ENCODE measurements at places on chromosomes 3 and 15.

- DNase-seq, result no peak
These were observed 1118.4 kb downstream of the TBL1XR1 start for GRCh38 chr3:176078906-176079305.

- DNase-seq, result peak; percentile 65
These were observed 29.9 kb downstream of the TMEM40 start for GRCh38 chr3:12729051-12729651.

DNA sequence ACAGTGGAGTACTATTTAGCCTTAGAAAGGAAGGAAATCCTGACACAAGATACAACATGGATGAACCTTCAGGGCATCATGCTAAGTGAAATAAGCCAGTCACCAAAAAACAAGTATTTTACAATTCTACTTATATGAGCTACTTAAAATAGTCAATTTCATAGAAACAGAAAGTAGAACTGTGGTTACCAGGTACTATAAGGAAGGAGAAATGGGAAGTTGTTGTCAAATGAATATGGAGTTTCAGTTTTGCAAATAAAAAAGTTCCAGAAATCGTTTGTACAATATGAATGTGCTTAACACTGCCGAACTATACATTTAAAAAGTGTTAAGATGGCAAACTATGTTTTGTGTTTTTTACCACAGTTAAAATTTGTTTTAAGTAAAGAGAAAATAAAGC is 26.8 kb downstream of the TRANK1 start:
- DNase-seq, result peak; percentile 51

DNA sequence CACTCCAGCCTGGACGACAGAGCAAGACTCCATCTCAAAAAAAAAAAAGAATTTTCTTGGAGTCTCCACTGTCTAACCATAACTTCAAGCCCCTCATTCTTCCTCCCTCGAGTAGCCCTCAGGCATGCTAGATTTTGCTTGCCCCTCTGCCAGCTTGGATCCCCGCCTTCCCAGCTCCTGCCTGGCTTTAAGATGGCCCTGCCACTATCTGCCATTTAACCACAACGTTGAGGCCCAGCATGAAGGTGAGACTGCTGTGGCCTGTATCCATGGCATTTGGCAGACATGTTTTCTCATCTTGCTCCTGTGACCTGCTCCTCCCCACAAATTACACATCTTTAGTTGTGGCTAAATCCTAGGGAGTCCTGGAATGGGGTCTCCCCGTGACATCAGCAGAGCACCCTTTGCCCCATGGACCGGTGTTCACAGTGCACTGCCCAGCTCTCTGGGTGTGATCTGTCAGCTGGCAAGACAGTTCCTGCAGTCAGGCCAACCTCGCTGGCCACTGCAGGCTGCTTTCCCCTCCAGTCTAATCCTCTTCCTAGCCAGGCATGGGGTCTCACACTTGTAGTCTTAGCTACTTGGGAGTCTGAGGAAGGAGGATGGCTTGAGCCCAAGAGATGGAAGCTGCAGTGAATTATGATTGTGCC is 10.4 kb downstream of the VPS18 start:
- DNase-seq, result no peak

DNA sequence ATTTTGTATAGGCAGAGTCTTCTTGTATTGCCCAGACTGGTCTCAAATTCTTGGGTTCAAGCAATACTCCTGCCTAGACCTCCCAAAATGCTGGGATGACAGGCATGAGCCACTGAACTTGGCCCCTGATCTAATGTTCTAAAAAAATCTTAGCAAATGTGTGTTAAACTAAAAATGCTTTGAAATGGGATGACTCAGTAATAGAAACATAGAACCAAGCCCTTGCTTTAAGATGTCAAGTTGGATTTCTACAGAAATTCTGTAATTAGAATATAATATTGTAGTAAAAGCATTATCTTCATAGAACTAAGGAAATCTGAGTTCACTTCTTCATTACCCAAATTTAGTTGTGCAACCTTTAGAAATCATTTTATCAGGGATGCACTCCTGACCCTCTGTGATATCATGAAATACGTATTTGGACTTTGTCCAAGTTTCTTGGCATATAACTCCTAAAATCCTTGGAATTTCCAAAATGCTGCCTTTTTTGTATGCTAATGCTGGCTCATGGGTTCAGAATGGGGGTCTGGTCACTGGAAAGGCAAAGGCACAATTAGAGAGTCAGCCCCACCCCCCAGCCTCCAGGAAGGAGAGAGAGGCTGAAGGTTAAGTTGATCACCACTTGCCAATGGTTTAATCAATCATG is 217.3 kb downstream of the TP63 start:
- DNase-seq, result no peak

GRCh38 chr3:111352585-111352984 is 189.4 kb upstream of the CD96 start:
- DNase-seq, result no peak

DNA sequence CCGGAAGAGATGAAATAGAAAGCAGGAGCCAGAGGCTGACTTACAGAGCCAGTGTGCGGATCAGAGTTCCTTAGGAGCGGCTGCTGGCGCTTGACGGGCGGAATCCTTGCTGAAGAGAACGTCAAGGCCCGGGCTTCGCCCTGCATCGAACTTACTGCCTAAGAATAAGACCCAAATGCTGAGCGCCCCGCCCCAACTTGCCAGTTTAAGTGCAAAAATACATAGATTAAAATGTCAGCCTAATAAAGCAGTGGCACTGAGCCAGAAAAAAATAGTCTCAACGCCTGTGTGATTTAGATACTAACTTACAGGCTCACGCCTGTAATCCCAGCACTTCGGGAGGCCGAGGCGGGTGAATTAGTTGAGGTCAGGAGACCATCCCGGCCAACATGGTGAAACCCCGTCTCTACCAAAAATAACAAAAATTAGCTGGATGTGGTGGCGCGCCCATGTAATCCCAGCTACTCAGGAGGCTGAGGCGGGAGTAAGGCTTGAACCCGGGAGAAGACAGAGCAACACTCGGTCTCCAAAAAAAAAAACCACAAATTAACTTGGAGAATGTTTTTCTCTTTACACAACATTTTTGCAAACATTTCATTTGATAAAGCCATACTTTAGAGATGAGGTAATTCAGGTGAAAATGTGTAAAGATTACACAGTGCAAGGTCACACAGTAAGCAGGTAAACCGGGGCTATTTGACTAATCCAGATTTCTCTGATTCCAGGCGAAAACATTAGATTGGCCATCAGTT is 1.2 kb upstream of the UBP1 start:
- DNase-seq, result no peak

GRCh38 chr3:13556917-13557316 is 8.0 kb downstream of the FBLN2 start:
- no peak for DNase-seq

GRCh38 chr3:73484656-73485248 is 140.0 kb downstream of the PDZRN3 start:
- no peak for DNase-seq

DNA sequence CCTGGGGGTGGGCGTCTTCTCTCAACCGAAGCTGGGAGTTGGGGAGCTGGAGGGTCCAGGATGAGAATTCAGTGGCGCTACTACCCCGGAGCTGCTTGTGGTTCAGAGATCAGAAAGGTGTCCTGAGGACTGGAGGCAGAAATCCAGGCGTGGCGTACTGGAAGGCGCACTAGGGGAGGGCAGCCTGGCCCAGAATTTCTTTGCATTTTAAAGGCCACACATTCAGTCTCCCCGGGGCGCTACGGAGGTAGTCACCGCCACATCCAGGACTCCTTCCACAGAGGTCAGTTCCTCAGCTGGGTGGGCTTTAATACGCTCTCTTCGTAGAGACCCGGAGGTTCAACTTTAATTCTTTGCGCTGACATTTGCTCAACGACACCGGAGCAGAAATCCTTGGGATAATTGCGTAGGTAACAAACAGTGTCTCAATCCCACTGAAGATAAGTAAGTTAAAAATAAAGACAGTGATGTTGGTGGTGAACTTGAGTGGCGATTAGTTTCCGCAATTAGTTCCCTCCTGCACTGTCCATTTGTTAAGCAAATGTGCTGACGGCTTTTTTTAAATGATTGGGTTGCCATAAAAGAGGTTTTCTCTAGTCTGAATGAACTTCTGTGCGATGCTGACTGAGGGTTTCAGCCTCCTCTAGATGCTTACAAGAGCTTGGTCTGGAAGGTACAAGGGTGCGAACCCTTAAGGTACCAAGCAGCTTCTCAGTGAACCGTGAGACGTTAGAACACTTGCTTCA is 535 bp downstream of the MCTP2 start:
- DNase-seq, result no peak

DNA sequence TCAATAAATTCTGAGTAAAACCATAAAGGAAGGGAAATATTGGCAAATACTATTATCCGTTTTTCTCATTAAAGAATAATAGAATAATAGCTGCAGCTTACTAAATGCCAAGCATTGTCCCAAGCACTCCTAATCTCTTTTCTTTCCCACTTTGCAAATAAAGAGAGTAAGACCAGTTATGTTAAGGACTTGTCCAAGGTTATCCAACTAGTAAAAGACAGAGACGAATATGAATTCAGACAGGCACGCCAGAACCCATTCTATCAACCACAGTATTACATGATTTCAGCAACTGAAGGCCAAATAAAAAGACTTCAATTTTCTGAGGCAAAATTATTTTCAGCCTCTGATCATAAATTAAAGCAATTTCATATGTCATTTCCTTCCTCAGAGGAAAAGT is 235.5 kb downstream of the STAG1 start:
- DNase-seq, result no peak

DNA sequence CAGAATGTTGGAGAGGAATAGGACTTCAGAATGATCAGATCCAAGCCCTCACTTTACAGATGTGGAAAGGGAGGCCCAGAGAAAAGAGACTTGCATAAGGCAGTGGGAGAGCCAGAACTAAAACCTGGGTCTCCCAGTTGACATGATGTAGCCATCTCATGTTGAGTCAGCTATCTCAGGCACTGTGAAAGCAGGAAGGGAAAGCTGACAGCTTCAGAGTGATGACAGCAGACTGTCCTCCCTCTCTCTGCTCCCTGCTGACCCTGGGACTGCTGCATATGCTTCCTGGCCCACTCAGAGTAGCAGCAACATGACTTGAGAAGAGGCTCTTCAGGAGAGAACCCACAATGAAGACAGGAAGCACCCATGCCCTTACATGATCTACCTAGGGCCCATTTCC is 14.7 kb downstream of the FHIT start:
- no peak for DNase-seq

DNA sequence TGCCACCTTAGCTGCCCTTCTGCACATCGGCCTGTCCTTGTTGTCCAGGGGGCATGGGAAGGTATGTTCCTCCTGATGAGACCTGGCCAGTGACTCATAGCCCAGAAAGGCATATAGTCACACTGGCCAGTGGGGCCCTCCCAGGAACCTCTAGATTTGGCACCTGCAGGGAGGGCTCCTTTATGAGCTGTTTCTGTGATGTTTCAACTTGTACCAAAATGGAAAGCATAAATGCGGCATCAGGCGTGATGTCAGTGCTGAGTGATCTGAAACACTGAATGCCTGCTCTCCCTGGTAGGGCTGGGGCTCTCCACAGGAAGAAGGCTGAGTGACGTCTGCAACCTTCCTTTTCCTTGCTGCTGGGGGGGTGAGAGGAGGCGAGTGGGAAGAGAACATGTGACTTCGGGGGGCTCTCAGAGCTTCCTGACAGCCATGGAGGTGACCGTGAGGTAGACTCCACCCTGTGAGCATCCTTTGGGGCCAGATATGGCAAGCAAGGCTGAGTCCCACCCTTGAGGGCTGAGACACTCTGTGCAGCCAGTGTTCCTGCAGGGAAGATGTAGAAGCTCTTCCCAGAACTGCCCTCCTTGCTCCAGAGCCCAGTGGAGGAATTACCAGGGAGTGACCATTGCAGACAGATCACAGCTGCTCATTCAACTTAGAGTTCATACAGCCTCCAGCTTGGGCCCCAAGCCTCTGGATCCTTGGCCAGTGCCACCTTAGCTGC is 37.1 kb upstream of the APEH start:
- DNase-seq, result no peak

GRCh38 chr15:69158201-69158842 is 2.1 kb upstream of the GLCE start:
- DNase-seq, result no peak

DNA sequence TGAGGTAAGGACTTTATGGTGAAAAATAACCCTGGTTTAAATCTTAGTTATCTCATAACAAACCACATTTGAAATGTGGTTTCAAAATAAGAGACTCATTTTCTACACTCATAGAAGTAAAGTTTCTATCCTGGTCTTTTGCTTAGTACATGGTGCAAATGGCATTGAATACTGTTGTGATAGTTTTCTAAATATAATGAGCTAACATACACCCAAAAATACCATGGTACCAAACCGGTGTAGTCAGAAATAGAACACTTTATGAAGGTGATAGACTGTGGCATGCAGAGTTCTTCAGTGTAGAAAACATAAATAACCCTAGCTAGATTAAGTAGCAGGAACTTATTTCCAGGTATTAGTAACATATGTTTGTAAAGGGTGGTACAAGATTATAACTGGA is 629.4 kb downstream of the PLOD2 start:
- no peak for DNase-seq

GRCh38 chr15:101380146-101380545 is 85.1 kb upstream of the SNRPA1 start:
- DNase-seq, result no peak

GRCh38 chr3:114093596-114093995 is 37.1 kb downstream of the QTRT2 start:
- no peak for DNase-seq

- DNase-seq, result no peak
These were observed 888 bp downstream of the TMEM115 start for GRCh38 chr3:50358355-50358910.

- no peak for DNase-seq
These were observed 156.1 kb downstream of the THRB start for GRCh38 chr3:24338409-24339130.

GRCh38 chr15:53978253-53978906 is at the start of gene UNC13C:
Gene UNC13C, plus strand, starts transcription at chr15:53978441. Its CDS starts 34,463 bp downstream, at chr15:54012904.
- no peak for DNase-seq

DNA sequence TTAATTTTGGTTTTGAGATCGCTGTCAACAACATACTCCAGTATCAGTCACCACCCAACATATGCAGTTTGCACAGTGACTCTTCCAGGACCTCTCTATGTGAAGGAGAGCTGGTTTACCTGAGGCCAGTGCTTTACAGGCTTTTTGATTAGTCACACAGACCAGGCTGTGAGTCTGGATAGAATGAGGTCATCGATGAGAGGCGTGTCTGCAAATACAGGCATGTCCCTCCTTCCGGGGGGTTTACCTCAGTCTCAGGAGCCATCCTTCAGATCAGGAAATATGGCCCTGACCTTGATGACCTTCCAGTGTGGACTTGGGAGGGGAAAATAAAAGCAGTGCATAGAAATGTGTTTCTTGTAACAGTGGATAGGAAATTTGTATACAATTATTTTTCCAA is 46.9 kb downstream of the KBTBD12 start:
- DNase-seq, result no peak

DNA sequence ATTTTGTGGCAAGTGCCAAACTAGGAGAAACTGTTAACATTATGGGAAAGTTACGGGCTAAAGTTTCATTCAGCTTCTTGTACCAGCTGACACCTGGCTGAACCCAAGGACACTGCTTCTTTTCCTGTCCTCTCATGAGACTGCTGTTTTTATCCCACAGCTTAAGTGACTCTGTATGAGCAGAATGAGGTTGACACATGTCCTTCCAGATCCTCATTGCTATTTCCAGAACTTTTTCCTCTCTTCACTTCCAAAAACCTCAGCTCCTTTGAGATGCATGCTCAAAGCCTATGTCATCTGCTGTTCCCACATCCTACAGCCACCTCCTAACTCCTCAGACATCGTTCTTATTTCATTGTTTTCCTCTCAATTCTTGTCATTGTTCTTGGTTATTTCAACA is 183.6 kb downstream of the DCLK3 start:
- DNase-seq, result no peak

- DNase-seq, result no peak
These were observed 69.6 kb downstream of the EFCAB12 start for GRCh38 chr3:129358772-129359371.

- no peak for DNase-seq
These were observed 729 bp upstream of the ZBTB11 start for GRCh38 chr3:101677436-101678286.

GRCh38 chr3:100360757-100361496 is 26.4 kb downstream of the NIT2 start:
- DNase-seq, result no peak

All from inflammatory macrophage (primary cell).